ENCODE measurements at places on chromosomes 6 and 20.
A peak's percentile ranks its signal among the peaks of the same experiment; 100 is the strongest.

- DNase-seq, result no peak
Measured at GRCh38 chr20:56588996-56589395, 40.1 kb upstream of the TFAP2C start.

GRCh38 chr20:14310977-14311627 lies 26.3 kb downstream of the FLRT3 start:
- DNase-seq, result no peak

GRCh38 chr20:41063442-41063841 lies 34.8 kb downstream of the TOP1 start:
- no peak for DNase-seq

DNA sequence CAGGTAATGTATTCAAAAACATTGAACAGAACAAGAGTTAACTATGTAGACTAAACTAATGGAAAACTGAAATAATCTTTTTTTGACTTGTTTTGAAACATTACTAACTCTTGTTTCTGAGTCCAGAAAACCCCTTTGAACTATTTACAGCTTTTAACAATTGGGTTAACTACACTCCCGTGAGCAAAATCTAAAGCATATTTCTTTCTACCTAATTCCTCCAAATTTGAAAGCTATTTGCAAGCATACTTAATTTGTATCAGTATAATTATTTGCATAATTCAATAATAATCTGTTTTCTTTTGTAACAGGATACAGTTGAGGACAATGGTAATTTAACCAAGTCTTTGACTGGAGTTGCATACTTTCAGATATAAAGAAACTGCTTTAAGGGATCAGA lies 62.6 kb upstream of the AGPAT4 start:
- DNase-seq, result no peak

DNA sequence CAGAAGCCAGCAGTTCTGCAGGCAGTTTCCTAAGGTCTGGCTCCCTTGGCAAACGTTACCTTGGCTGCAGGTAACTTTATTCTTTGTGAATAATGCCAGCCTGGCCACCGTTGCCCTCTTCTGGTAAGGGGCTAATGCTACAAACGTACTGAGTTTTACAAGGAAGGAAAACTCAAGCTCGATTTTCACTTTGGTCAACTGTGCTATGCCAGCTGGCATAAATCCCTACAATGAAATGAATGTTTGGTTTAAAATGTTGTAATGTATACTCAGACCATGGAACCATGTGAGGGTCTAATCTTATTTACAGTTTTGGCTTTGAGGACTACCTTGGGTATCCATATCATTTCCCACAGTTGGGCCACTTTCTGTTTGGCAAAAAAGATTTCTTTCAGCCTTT lies 101.4 kb downstream of the SLX4IP start:
- DNase-seq, result no peak

GRCh38 chr6:44154067-44154466 lies 4.6 kb upstream of the CAPN11 start:
- DNase-seq, result no peak

GRCh38 chr6:56911847-56912246 lies 43.1 kb upstream of the BEND6 start:
- no peak for DNase-seq

- peak; percentile 37 for DNase-seq
Measured at GRCh38 chr6:154474648-154475428, 35.6 kb downstream of the CNKSR3 start.

Measured in bone marrow (tissue), 2 donors.